Heart left ventricle (tissue), 16 donors: ENCODE measurements at places on chromosomes 6 and 20.

- DNase-seq = peak; percentile 22
Measured at GRCh38 chr6:43180985-43181384, 1.0 kb upstream of the CUL9 start.

DNA sequence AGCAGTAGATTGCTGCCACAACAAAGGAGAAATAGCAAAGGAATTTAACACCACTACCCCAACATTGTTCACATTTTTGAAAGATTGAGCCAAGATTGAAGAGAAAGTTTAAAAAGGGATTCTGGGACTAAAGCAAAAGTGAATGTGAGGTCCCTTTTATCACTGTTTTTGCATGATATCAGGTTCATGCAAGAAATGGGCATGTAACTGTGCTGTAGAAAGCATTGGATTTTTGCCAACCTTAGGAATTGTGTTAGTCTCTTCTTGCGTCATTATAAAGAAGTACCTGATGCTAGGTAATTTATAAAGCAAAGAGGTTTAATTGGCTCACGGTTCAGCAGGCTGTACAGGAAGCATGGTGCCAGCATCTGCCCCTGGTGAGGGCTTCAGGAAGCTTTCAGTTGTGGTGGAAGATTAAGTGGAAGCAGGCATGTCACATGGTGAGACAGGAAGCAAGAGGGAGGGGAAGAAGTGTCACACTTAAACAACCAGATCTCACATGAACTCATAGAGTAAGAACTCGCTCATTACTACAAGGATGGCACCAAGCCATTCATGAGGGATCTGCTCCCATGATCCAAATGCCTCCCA, 4.6 kb upstream of the GJB7 start:
- peak; percentile 27 for DNase-seq

GRCh38 chr6:113662688-113663333, 194.3 kb upstream of the MARCKS start:
- DNase-seq = no peak

DNA sequence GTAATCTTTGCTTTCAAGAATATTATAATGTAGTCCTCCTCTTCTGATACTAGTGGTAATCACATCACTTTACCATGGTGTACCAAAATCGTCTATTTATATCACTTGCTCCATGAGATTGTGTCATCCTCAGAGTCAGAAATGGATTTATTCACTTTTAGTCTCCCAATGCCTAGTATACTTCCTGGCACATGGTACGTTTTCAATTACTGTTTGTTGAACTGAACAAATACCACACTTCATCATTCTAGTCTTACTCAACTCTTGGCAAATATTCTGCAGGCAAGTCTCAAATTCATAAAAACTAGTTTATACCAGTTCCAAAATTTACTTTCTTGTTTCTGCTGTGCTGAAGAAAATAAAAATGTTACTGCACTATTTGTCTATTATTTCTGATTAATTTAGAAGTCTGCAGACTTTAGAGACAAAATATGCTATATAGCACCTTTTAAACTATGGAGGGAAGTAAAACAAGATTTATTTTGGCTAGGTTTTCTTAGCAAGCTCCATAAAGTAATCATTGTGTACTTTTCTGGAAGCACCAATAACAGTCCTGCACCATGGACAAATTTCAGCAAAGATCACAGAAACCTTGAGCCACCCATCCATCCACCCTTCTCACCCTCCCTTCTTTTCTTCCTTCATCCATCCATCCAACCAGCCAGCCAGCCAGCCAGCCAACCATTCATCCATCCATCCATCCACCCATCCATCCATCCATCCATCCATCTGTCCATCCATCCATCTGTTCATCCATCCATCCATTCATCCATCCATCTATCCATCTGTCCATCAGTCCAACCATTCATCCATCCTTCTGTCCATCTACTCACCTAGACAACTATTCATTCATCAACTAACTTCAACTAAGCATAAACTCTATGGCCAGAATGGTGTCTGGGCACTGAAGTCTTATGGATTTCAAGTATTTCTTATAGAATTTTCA, 102.1 kb upstream of the STMND1 start:
- no peak for DNase-seq

- DNase-seq = no peak
Measured at GRCh38 chr6:161598896-161599295, 325.0 kb upstream of the AGPAT4 start.

- no peak for DNase-seq
Measured at GRCh38 chr6:111566873-111567517, 38.7 kb downstream of the TRAF3IP2 start.

- peak; percentile 77 for DNase-seq
Measured at GRCh38 chr6:150452428-150453243, 83.8 kb downstream of the IYD start.

GRCh38 chr6:18070486-18070885, 52.0 kb downstream of the NHLRC1 start:
- DNase-seq = no peak

DNA sequence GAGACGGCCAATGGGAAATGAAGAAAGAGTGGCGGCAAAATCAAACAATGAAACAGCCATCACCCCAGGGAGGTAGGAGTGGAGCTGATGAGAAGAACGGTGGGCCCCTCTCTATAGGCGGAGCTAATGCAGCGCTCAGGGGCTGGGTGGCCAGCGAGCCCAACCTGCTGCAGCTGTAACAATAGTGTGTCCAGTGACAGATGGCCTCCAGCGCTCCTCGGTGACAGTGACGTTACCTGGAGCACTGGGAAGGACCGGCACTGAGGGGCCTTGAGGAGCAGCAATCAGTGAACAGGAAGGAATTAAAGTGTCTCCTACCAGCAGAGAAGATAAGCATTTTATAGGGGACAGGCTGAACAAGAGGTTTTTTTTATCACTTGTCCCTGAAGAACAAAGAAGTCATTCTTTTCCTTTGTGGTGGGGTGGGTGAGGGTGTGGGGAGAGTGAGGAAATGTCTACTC, 81.6 kb downstream of the FOXA2 start:
- no peak for DNase-seq

GRCh38 chr6:155895641-155896040, 440.0 kb upstream of the NOX3 start:
- DNase-seq = no peak

- DNase-seq = no peak
Measured at GRCh38 chr6:83966539-83966938, 67.0 kb upstream of the MRAP2 start.

GRCh38 chr20:17969278-17969883, 563 bp downstream of the MGME1 start:
- peak; percentile 41 for DNase-seq

DNA sequence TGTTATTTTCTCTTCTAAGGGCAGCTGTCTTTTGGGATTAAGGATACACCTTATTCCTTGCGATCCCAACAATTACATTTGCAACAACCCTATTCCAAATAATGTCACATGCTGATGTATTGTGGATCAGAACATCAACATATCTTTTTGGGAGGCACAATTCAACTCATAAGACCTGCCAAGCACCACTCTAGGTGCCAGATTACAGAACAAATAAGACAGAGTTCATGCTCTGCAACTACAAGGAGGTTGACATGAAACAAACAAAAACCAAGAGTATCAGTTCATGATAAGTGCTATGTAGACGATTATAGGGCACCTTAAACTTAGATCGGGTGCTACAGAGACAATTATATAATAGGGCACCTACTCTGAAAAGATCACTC, 203.2 kb upstream of the SGK1 start:
- no peak for DNase-seq

DNA sequence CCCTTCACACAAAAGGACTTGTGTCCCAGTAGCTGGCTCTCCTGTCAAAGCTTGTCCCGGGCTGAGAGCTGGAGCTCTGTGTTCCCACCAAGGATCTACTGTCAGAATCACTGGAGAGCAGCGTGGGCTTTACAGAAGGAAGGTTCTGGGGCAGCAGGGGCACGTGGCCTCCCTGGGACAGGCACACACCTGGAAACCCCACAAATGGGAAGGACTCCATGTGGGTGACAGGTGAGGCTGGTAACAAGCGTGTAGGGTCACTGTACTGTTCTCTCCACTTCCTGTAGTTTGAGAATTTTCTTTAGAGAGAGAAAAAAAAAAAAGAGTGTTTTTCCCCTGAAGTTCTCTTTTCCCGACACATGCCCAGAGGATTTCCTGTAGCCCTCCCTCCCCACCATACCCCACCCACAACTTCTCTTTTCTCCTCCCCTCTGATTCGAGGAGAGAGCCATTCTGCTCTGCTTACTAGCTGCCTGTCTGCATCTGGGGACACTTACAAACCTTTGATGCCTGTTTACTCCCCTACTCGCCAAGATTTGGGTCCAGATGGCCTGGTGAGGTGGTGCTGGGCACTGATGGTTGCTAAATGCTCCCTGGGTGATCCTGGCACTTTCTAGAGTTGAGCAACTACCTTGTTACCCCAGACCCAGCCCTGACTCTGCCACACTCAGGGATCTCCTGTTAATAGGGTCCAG, 84.1 kb upstream of the SIRPA start:
- no peak for DNase-seq

- no peak for DNase-seq
Measured at GRCh38 chr6:82353848-82354247, 9.8 kb upstream of the TPBG start.

DNA sequence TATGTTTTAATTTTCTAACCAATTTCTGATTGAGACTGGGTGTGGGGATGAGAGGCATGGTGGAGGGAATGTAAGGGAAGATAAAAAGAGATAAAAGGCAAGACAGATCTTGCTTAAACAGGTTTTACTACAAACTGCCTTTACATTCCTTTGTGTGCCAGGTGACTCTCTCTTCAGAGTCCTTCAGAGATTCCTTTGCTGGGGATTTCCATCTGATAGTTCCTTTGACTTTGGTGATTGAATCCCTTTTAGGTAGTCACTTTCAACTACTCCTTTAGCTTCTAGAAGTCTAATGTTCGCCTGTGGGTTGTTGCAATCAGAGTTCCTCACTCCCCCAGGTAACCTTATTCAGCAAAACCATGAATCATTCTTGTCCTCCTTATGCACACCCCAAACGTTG, 283.3 kb upstream of the MANEA start:
- DNase-seq = no peak

- DNase-seq = no peak
Measured at GRCh38 chr6:125231574-125232343, 70.0 kb downstream of the HDDC2 start.

DNA sequence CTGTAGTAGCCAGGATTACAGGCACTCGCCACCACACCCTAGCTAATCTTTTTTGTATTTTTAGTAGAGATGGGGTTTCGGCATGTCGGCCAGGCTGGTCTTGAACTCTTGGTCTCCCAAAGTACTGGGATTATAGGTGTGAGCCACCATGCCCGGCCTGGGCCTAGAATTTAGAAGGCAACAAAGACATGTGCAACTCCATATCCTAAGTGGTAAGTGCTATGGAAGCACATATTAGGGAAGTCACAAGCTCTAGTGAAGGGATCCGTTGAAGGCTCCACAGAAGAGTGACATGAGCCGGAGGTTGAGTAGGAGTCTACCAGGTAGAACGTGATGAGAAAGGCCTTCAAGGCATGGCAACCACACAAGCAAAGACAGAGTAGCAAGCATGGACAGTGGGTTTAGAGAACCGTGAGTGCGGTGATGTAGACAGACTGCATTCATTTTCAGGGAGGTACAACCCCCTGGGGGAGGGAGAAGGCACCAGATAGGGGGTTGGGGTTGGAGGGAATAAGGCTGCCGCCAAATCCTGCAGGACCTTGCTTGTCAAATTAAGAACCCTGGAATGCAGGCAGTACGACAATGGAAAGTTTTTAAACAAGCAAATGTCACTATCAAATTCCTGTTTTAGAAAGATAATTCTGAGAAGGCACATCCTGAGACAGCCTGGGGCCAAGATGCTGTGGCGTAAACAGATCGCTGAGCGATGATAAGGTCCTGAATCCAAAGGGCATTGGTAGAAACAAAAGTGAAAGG, 50.2 kb downstream of the ARHGAP18 start:
- DNase-seq = no peak

DNA sequence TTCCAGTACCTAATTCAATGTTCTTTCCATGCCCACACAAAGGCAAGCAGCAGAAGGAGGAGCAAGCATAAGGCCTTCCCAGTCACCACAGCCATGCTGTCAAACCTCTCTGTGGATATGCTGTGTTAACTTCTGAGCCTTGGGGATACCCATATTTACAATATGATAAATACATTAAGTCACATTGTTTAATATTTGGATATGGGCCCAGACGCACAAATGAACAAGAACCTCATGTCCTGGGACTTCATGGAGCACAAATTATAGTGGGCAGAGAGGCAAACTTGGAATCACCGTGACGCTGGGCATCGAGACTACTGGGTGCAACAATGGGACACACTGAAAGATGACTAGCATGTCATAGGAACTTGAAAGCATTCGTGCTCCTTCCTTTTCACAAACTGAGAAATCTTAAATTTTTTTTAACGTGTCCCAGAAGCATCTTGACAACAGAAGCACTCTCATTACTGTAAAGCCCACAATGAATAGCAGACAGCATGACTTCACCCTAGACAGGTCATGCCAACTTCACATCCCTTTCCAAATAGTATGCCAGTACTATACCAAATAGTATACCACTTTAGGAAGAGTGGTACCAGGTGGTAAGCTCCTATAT, 16.0 kb downstream of the SOD2 start:
- DNase-seq = no peak

DNA sequence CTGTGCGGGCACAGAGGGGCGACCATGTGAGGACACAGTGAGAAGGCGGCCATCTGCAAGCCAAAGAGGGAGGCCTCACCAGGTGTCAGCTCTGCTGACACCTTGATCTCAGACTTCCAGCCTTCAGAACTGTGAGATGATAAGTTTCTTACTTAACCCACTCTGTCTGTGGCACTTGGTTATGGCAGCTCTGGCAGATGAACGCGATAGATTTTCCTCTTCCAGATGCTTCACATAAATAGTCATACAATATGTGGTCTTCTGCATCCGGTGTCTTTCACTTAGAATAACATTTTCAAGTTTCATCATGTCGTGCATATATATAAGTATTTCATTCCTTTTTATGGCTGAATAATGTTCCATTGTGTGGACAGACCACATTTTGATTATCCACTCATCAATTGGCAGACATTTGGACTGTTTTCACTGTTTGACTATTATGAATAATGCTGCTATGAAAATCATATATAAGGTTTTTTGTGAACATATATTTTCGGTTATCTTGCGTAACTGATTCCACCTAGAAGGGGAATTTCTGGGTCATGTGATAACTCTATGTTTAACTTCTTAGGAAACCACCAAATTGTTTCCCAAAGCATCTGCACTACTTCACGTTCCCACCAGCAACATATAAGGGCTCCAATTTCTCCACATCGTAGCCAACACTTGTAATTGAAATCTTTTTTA, 30.2 kb downstream of the PRR18 start:
- DNase-seq = no peak

DNA sequence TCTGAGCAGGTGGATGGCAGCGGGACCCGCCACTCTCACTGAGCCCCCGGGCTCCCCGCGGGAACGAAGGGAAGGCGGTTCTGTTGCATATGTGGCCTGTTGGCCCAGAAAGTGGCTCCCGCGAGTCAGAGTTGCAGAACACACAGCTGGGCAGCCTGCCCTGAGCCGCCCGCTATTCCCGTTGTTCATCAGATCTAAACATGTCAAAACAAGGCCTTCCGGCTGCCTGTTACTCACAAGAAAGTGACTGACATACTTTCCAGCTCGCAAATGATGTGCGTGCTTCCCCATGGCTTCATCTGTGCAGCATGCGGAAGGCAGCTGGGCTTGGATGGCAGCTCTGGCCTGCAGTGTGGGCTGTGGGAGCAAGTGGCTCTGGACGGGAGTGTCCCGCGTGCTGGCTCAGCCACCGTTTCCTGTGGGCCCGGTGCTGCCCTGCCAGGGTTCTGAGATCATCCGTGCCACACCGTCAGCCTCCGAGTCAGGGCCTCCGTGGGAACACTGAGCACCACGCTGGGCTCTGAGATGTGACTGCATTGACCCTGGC, 227.3 kb downstream of the ERMARD start:
- peak; percentile 23 for DNase-seq
